CD8-positive, alpha-beta T cell (primary cell): ENCODE measurements at places on chromosomes 12 and 14.

DNA sequence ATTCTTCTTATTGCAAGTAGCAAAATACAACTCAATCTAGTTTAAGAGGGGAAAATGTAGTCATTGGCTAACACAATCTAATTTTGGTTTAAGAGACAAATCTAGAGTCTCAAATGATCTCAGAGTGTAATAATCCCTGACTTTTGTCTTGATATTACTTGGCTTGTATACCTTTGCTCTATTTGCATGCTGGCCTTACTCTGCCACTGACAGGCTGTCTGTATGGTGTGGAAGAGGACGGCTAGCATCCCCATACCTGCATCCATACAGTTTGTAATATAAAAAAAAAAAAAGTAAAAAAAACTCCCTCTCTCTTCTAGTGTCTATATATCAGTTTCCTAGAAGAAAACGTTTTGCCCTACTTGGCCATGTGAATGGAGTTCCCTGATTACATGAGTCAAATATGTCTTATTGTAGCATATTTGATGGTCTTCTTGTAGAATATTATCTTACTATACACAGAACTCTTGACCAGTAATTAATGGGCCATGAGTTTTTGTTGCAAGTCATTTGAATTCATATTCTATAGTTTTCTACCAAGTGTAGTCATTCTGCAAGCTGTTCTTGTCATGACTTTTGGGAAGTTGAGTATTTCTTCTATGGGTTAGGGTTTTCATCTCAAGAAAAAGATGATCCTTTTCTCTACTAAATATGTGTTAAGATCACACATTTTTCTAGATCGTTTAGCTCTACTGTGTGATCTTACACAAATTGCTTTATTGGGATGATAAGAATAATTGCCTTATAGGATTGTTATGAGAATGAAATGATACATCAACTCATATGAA, 8.2 kb downstream of the HIF1A start:
- no peak for DNase-seq

DNA sequence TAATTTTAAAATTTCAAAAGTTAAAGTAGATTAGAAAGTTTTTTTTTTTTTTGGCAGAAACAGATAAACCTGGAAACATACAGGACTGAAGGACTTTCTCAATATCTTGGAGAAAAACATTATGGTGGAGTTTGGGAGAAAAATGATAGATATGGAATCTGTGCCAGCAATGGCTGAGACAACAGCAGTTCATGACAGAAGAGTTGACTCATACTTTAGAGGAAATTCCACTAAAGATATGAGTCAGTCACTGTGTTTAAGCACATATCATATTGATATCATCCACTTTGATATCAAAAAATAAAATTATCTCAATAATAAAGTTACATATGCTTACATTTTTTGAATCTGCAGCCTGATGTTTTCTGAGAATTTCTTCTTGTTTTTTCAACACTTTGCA, 193.9 kb upstream of the OR4E1 start:
- no peak for DNase-seq

DNA sequence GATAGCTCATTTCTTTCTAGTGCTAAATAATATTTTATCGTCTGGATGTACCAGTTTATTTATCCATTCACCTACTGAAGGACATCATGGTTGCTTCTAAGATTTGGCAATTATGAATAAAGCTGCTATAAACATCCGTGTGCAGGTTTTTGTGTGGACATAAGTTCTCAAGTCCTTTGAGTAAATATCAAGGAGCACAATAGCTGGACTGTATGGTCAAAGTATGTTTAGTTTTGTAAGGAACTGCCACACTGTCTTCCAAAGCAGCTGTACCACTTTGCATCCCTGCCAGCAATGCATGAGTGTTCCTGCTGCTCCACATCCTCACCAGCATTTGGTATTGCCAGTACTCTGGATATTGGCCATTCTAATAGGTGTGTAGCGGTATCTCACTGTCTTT, 447.4 kb downstream of the MED13L start:
- no peak for DNase-seq

- DNase-seq: no peak
Measured at GRCh38 chr14:92688434-92689375, 59.7 kb downstream of the LGMN start.

DNA sequence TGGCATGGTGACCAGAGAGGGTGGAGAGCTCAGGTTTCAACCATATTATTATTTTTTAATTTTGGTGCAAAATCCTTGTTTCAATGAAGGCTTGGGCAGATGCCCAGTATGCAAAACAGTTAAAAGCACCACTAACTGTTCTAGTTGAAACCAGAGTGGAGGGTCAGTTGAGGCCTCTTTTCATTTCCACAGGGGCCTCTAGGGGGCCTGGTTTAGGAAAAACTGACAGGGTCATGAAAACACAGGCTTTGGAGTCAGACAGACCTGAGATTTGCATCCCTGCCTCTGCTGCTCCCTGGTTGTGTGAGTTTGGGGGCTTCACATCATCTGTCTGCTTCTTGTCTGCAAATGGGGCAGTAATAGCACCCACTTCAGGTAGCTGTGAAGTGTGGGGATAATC, 3.3 kb upstream of the RPH3A start:
- DNase-seq: no peak

GRCh38 chr12:10741845-10742244, 18.7 kb upstream of the YBX3 start:
- no peak for DNase-seq

- no peak for DNase-seq
Measured at GRCh38 chr12:111224186-111225066, 144.5 kb downstream of the PHETA1 start.
